Glutamatergic neuron (in vitro differentiated cells): ENCODE measurements at places on chromosomes 16 and 17. TPM values are rescaled to one million over a fixed set of nuclear protein-coding genes. Genes with fewer than 3 reads are reported as not detected.
A peak's percentile ranks its signal among the peaks of the same experiment; 100 is the strongest.

The TP53TG3C gene
- total RNA-seq: not detected

DNA sequence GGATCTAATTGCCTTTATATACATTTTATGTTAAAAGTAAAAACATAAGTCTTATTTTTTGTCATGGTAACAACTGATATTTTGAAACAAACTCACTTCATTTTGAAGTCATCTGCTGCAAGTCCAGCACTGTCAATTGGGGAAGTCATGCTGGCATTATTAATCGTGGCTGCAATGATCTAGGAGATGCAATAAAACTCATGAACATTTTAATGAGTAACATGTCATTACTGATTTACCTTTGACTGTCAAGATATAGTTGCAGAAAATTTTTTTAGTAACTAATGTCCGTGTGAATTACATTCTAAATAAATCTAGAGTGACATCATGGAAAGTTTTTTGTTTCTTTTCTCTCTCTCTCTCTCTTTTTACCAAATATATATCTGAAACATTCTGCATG, 17.3 kb upstream of the KRT24 start:
- no peak for DNase-seq

The KRT27 gene
- not detected for total RNA-seq

DNA sequence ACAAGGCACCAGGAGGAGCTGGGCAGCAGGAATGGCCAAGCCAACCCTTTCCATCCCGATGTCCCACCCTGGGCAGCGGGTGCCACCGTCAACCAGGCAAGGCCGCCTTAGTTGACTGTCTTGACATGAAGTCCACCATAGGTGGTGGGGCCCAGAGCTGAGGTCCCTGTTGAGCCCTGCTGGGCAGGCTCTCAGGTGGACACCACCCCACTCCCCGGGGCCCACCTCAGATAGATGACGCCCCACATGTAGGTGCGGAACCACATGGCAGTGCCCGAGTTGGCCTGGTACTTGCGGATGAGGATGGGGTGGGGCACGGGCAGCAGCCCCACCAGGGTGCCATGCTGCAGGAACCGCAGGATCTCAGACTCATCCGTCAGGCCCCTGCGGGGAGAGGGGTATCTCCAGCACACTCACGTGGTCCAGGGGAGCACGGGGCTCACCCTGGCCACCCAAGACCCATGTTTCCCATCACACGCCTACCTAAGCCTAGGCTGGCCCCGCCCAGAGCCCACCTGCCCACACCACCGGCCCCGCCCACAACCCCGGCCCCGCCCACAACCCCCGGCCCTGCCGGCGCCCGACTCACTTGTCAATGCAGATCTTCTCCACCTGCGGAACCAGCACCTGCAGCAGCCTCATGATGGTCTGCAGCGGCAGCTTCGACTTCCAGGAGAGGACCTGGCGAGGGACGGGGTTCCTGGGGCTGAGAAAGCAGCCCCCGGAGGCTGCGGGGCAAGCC, 16.2 kb downstream of the OTOP3 start:
- no peak for DNase-seq

The SLC52A1 gene
- not detected for total RNA-seq

The PDILT gene
- total RNA-seq: not detected

DNA sequence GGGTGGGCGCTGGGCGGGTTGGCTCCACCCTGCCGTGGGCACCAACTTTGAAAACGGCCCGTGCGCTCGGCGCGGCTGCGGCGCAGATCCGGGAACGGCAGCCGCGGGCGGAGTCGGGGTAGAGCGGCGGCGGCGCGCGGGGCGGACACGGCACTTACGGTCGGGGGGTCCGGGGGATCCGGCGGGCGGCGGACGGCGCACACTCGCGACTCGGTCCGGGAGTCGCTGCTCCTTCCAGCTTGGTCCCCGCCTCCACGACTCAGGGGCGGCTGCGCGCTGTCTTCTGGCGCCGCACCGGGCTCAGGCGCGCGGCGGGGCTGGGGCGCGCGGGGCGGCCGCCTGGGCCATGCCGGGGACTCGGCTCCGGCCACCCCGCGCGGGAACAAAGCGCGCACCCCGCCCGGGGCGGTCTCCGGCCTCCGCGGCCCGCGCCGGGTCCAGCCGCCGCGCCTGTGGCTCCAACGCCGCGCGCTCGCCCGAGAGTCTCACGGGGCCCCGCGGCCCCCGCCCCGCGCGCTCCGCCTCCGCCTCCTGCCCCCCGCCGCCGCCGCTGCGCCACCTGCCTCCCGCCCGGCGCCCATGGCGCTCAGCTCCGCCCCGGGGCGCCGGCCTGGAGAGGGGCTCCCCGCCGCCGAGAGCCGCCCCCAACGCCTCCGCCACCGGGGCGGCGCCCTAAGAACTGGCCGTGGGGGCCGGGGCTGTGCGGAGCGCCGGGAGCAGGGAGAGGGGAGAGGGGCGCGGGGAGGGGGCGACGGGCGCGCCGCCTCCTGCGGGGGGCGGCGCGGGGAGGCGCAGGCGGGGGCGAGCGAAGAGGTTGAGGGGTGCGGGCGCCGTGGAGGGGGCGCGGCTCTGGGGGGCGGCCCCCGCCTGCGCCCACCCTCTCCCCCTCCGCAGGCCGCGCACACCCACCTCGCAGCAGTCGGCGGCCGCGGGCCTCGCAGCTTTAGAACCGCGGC, 35.9 kb downstream of the CBFA2T3 start:
- DNase-seq: peak; percentile 71

- no peak for DNase-seq
These were observed 28.7 kb upstream of the ABCA6 start for GRCh38 chr17:69170377-69170776.

DNA sequence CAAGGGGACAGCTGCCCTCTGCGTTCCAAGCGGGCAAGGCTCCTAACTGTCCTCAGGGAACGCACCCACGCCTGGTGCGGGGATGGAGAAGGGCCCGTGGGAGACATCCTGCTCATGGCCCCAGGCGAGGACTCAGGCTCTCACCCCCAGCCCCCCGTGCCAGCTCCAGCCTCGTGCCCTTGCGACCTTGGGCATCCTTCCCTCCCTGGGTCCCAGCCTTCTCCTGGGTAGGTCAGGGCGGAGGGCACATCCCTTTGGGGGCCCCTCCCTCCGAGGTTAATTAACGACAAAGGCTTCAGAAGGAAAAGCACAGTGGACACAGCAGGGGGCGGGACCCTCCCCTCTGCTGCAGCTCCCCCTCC, 3.0 kb downstream of the PGAP6 start:
- no peak for DNase-seq

The TBX21 gene
- total RNA-seq: not detected

The HIC1 gene
- 2.5 TPM for total RNA-seq

GRCh38 chr17:63611354-63611753, 10.7 kb downstream of the TACO1 start:
- no peak for DNase-seq

The KIF2B gene
- not detected for total RNA-seq

GRCh38 chr17:40121181-40122135, at the start of gene MSL1:
Gene MSL1, plus strand, starts transcription at chr17:40121971. Its CDS starts 642 bp downstream, at chr17:40122613.
- peak; percentile 90 for DNase-seq

The KSR1 gene
- 203 TPM for total RNA-seq

The SOCS7 gene
- total RNA-seq: 33.3 TPM

The CFAP52 gene
- total RNA-seq: not detected

DNA sequence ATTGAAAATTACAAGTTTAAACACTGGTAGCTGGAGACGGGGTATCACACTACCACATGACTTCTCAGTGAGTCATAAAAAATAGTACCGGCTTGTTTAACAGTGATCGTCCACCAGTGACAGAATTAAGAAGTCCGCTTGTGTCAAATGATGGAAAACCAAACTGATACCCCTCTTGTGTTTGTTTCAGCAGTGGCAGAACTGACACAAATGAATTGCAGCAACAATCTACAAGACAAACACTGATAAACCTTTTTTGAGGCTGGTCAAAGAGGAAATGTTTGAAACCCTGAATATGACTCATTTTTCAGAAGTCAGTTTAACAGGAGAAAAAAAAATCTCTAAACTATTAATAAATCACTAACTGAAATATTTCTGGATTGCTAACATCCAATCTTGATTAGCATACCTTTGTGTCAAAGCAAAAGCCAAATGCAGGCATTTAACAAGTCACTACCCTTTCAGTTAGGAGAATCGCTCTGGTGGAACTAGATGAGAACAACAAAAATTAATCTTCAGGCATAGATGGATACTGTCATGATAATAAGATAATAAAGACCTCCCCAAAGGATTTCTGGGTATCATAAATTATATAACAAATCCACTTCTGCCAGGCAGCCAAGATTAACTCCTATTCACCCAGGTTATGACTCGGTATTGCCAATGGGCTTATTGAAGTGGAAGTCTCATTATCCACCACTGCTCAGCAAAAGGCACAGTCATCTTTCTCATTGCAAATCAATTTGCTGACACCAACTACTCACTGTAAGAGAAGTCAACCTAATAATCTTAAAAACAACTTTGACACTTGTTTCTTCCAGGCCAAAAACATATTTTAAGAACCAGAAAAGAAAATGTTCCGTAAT, 20.8 kb downstream of the DCUN1D3 start:
- no peak for DNase-seq

- no peak for DNase-seq
These were observed 9.3 kb downstream of the CA7 start for GRCh38 chr16:66853261-66854139.
